ENCODE measurements at places on chromosomes 16 and 17.

GRCh38 chr16:57754354-57755060, 18.9 kb downstream of the KATNB1 start:
- no peak for DNase-seq

DNA sequence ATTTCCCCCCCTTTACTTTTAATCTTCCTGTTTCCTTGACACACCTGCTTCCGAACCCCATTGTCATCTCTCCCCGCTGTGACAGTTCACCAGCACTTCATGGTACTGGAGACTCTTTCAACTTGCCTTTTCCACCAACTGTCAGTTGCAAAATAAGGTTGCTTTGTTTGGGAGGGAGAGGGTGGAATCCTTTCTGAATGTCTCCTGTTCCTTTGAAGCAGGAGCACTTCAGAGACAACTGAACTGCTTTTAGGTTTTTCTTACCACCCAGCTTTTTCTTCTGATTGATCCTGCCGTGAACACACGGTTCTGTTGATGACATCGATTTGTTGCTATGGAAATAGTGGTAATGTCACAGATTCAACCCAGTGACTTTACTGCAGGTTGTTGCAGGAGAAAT, 42.0 kb downstream of the RPA1 start:
- no peak for DNase-seq

GRCh38 chr16:86231996-86232350, 278.4 kb upstream of the FOXF1 start:
- no peak for DNase-seq

- DNase-seq, result no peak
These were observed 295.3 kb upstream of the XYLT1 start for GRCh38 chr16:17766012-17766411.

GRCh38 chr17:6455321-6455705, 11.1 kb downstream of the PIMREG start:
- peak; percentile 19 for DNase-seq

DNA sequence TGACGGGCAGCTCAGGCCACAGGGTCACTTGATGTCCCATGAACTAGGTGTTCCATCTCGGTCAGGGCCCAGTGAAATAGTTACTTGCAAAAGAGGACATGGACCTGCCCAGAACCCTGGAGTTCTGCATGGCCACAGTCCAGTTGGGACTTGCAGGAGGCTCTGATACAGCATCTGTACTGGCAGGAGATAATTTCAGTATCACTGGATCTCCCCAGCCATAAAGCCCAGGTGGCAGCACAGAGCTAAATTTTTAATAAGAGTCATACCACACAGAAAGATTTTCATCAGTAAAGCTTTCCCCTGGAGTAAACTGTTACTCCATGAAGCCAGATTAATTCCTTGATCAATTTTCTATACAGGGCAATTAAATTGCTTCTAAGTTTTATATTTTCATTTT, 18.0 kb upstream of the SLC16A5 start:
- DNase-seq, result no peak

DNA sequence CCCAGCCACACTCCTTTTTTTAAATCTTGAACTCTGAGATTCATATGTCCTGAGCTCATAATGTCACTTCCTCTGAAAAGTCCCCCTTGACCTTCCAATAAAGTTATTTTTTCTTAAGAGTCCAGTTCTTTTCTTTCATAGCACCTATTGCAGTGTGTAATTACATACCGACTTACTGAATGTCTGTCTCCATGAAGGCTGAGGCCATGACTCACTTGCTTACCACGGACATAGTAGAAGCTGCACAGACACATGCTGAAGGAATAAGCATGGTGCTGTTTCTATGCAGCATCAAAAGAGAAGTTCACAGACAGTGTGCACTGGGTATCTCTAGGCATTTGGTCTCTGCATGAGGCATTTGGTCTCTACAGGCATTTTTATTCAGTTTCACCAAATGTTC, 77.2 kb downstream of the C17orf67 start:
- no peak for DNase-seq

- no peak for DNase-seq
These were observed 196.9 kb upstream of the MAF start for GRCh38 chr16:79797486-79797885.

DNA sequence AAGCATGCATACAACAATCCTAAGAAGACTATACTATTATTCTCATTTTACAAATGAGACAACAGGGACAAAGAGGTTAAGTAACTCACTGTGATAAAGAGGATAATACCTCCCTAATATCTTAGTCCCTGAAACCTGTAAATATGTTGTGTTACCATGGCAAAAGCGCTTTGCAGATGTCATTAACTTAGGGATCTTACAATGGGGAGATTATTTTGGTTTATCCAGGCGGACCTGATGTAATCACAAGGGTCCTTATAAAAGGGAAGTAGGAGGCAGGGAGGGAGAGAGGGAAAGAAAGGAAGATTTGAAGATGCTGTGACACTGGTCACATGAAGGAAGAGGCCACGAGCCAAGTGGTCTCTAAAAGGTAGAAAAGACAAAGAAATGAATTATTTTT, 164.7 kb downstream of the CNTNAP4 start:
- no peak for DNase-seq

DNA sequence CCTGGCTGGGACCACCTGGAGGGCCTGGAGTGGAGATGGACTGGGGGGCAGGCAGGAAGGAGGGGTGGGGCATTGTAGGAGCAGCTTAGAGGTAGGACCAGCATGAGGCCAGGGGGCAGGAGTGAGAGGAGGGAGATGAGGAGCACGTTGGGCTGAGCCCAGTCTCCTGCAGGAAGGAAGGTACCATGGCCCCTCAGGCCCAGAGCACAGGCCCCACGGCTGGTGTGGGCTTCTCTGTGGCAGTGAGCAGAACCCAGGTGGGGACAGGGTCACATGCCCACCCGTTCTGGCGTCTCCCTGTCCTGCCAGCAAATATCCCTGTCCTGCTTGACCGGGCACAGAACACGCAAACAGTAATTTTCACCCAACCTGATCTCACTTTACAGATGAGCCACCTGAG, 141.8 kb downstream of the ENGASE start:
- DNase-seq, result no peak

- DNase-seq, result no peak
These were observed 405 bp upstream of the ACE start for GRCh38 chr17:63476459-63476853.

DNA sequence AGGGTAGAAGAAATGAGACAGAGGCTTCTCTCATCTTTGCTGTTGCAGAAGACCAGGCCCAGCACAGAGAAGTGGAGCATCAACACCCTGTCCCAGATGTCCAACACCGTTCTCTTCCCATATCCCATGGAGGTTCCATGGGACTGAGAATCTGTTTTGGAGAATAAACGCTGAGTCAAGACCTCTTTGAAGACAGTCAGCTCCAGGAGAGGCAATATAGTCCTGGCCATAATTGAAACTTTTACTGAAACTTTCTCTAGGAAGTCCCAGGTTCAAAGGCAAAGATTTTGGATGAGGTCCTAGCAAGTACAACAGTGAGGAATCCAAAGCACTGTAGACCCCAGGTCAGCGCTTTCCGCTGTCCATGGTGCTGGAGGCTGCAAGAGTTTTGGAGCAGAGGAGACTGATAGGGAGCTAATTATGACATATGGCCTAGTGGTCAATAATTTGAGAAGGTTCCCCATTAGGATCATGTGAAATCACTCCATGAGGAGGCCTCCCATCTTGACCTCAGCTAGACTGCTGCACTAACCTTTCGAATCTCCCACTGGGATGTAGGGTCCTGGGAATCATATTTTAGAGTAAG, 36.0 kb downstream of the OSBPL7 start:
- DNase-seq, result no peak

DNA sequence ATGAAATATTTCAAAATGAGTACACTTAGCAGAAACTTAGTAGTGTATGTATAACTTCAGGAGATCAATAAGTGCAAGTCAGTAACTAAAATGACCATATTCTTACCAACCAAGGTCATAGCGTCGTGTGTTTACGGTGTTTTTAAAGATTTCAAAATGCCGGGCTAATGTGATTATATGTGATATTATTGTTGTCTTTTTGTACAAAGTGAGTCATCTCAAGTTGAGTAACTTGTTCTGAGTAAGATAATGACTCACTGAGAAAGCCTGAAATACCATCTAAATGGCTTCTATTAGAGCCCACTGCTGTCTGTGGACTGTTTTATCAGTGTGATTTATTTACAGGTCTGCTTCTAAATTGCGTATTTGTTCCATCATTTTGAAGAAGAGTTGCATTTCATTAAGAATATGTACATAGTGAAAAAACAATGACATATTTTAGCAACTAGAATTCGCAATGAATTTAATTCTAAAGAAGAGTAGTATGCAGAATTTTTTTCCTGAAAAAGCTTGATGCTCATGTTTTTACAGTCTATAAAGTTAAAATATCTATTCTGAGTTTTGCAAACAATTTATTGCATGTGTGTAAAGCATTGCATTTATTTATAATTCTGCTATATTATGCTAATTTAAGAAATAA, 12.7 kb downstream of the KRT12 start:
- no peak for DNase-seq

- no peak for DNase-seq
These were observed 45.9 kb downstream of the PITPNM3 start for GRCh38 chr17:6510321-6510977.

DNA sequence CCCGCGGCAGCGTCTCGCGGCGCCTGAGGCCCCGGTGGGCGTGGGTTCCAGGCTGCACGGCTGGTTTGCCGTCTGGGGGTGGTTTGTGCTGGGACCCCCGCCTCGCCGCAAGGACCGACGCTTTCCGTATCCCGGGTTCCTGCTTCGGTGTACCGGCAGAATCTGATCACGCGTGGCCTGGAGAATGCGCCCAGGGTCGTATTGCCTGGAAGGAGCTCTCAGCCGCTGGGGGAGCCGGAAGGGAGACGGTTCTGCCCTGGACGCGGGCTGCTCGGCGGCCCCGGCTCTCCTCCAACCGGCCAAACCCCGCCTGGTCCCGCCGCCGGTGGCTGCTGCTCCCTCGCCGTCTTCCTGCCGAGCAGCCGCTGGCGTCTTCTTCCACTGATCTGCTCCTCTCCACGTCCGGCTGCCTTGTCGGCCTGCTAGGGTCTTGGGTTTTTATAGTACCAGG, 39.8 kb downstream of the ZNF778 start:
- DNase-seq, result no peak

DNA sequence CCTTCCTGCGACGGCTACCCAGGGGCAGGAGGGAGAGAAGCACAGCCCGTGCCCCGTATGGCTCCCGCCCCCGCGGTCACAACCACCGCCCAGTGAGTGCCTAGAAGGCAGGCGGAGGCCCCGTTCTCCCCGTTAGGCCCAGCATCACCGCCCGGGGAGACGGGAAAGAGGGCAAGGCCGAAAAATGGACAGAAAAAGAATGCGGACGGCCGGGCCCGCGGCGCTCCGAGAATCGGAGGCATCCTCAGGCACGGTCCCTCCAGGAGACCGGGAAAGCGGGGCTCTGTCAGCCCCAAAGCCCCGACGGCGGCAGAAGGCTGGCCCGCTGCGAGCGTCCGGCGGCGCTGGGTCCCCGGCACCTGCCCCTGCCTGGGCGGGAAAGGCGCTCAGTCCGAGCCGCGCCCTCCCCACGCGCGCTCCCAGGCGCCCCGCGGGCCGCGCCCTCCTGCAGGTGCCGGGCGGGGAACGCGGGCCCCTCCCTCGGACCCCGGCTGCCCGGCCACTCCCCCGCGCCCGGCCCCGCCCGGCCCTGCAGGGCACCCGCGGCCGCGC, 407 bp downstream of the MCRIP1 start:
- no peak for DNase-seq

DNA sequence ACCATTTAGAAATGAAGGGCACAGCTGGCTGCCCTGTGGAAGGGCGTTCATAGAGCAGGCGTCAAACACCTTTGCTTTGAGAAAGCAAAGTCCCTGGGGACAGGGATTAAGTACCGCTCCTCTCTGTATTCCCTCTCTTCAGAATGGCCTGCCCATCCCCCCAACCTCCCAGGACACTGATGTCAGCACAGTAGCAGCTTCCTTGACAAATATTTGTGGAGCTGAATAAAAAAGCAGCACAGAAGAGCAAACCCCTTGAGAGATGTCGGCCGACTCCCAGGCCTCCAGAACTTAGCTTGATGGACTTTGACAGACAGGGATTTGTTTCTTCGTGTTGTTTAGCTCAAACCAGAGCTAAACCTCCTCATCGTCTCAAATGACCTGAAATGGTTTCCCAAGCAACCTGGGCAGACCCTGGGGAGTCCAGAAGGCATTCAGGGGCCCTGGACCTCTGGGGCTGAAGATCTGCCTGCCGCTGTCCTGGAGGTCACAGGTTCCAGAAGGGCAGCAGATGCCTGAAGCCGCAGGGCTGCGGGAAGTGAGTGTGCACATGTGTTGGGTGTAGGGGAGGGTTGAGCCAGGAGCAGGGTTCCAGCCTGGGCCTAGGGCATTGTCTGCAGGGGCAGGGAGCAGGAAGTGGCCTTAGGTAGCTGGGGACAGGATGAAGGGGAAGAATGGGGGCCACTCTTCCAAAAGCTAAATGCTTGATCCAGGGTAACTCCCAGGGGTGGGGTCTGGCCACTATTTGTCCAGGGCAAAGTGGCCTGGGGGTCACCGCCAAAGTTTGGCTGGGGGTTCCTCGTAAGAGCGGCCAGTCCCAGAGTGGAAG, 42.3 kb upstream of the NKD1 start:
- no peak for DNase-seq

DNA sequence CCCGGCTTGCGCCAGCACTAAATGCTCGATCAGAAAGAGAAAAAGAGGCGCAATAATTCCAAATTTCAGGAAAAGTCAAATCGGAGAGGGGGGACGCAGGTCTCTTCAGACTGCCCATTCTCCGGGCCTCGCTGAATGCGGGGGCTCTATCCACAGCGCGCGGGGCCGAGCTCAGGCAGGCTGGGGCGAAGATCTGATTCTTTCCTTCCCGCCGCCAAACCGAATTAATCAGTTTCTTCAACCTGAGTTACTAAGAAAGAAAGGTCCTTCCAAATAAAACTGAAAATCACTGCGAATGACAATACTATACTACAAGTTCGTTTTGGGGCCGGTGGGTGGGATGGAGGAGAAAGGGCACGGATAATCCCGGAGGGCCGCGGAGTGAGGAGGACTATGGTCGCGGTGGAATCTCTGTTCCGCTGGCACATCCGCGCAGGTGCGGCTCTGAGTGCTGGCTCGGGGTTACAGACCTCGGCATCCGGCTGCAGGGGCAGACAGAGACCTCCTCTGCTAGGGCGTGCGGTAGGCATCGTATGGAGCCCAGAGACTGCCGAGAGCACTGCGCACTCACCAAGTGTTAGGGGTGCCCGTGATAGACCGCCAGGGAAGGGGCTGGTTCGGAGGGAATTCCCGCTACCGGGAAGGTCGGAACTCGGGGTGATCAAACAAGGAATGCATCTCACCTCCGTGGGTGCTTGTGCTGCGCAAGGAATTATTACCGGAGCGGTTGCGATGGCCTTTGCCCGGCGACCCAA, 4.0 kb upstream of the DLX4 start:
- peak; percentile 6 for DNase-seq

DNA sequence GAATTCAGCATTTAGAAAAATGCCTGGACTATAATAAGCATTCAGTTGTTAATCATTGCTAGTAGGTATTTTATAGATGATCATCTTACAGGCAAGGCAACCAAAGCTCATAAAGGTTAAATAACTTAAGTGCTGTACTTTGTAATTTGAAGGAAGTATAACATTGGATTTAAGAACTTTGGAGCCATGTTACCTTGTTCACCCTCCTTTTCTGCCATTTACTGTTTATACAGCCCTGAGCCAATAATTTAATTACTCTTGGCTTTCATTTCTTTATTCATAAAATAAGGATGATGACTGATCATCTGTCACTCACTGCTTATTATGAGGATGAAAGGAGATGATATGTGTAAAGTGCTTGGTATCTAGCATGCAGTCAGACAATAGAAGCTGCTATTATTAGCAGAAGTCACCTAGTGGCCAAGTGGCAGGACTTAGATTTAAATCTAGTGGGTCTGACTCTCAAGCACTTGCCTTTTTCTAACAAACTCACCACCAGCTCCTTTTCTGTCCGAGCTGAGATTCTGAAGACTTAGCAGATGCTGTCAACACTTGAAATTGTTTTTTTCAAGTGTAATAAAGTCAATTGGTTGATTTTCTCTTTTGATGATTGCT, 18.3 kb upstream of the DDX52 start:
- no peak for DNase-seq
